M059J (cell line): ENCODE measurements at places on chromosomes 4 and X. TPM values are rescaled to one million over a fixed set of nuclear protein-coding genes. Genes with fewer than 3 reads are reported as not detected.

Gene PPP1R2C
- not detected in 2 replicates for total RNA-seq

Gene HPGDS
- total RNA-seq = not detected in 2 replicates

Gene TAB3
- 23.3 and 33.9 TPM in 2 replicates for total RNA-seq

Gene POU3F4
- total RNA-seq = not detected in 2 replicates

Gene TCEAL6
- total RNA-seq = not detected in 2 replicates

Gene HPSE
- total RNA-seq = 4.1 and 7.6 TPM in 2 replicates

- no peak for DNase-seq
These were observed 108.8 kb downstream of the MAGEC2 start for GRCh38 chrX:142096253-142096652.

- DNase-seq = no peak
These were observed 162.9 kb downstream of the LRBA start for GRCh38 chr4:150852216-150852615.

- no peak for DNase-seq
These were observed 1.1 kb downstream of the NKX3-2 start for GRCh38 chr4:13543032-13543838.

GRCh38 chr4:61400439-61401038 is 200.4 kb downstream of the ADGRL3 start:
- DNase-seq = no peak
